ENCODE measurements at places on chromosomes 6 and 20.
A peak's percentile ranks its signal among the peaks of the same experiment; 100 is the strongest.

DNA sequence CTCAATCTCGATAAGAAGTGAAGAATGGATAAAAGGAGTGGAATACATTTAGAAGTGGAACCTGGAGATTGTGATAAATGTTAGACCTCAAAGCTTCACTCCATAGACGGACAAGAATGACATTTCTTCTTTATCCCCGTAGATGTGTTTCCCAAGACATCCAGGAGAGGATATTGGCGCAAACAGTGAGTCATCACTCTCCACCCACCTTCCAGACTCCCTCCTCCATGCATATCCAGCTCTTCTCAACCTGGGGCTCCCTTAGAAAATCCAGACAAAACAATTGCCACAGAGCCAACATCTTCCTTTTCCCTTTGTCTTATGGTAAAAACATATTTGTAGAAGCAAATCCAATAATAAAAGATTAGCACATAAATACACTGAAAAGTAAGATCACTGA lies 586.1 kb downstream of the PTPRT start:
- no peak for DNase-seq

GRCh38 chr20:44003609-44004008 lies 89.0 kb downstream of the TOX2 start:
- DNase-seq: no peak

- DNase-seq: no peak
Observed at GRCh38 chr6:36697481-36697903, at the start of gene RAB44. Gene RAB44, plus strand, starts transcription at chr6:36697826. Its CDS starts 6,410 bp downstream, at chr6:36704236.

- no peak for DNase-seq
Observed at GRCh38 chr6:109372130-109372529, 10.1 kb downstream of the CD164 start.

DNA sequence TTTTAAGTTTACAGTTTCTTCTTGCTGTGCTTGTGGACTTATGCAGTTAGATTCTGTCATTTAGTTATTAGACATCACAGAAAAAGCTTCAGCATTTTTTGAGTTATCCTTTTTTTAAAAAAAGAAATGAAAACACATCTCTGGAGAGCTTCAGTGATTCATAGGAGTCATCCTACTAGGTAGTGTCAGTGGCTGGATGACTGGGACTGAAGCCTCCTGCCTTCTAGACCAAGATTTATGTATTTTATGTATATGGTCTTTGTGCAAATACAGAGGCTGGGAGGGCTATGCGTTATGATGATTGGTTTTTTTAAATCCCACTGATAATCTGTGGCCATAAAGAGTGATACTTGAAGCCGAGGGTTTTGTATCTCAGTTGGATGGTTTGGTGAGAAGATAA lies 125.9 kb upstream of the JAG1 start:
- no peak for DNase-seq

GRCh38 chr6:91895599-91896285 lies 1308.9 kb upstream of the MAP3K7 start:
- DNase-seq: no peak

DNA sequence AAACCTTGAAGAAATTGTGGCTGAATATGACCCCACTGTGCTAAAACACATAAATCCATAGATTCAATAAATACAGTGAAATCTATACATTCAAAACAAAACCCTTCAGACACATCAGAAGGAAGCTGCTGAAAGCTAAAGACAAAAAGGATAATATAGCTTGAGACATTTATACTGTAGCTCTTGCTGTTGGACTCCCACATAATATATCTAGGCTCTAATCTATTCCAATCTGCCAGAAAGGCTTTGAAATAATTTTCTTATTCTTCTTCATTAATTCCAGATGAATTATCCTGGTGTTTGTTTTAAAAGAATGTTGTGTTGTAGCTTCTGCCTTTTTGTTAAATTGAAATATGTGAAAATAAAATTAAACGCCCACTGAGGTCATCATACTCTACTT lies 454.0 kb downstream of the EYS start:
- DNase-seq: no peak

GRCh38 chr6:27441001-27441400 lies 31.9 kb downstream of the ZNF184 start:
- DNase-seq: no peak

DNA sequence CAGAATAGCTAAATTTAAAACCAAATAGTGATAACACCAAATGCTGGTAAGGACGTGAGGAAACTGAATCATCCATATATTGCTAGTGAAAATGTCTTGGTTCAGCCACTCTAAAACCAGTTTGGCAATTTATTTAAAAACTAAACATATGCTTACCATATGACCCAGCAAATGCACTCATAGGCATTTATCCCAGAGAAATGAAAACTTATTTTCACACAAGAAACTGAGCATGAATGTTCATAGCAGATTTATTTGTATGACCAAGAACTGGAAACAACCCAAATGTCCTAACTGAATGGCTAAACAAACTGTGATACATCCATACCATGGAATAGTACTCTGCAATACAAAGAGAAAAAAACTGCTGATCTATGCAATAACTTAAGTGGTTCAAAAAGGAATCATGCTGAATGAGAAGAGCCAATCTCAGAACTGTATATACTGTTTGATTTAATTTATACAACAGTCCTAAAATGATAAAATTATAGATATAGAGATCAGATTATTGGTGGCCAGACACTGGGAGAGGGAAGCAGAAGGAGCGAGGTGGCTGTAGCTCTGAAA lies 115.6 kb upstream of the ADGRF1 start:
- no peak for DNase-seq

DNA sequence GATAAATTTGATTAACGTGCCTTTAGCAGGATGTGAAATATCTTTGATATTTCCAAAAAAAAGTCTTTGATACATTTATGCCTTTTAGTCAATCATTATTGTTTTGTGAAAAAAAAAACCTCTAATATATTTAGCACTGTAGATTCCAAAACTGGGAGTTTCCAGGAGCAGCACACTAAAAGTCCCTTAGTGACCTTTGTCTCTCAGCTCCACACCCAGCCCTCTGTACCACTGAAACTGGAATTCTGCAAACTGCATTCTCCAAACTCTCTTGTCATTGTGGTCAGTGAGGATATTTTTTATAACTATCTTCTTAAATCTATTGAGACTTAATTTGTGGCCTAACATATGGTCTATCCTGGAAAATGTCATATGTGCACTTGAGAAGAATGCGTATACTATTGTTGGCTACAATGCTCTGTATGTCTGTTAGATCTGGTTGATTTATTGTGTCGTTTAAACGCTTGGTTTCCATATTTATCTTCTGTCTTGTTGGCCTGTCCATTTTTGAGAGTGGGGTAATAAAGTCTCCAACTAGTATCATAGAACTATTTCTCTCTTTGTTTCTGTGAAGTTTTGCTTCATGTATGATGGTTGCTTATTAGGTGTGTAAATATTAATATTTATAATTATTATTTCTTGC lies 73.2 kb upstream of the CNKSR3 start:
- DNase-seq: no peak

DNA sequence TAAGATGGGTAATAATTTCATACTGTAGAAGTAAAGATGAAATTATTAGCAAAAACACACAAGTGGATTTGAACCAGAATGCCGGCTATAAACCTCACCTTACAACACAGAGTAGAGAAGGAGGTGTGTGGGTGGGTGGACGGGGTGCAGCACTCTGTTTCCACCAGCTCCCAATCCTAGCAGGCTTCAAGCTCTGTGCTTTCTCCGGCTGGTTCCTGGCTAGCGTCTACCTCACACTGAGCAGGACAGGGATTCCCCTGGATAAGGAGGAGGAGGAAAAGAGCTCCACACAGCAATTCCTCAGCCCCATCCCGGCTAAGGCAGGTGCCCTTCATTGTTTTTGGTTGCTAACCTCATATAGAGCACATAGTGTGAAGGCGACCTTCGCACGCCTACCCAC lies 453.3 kb downstream of the C6orf118 start:
- DNase-seq: no peak

- no peak for DNase-seq
Observed at GRCh38 chr6:56311533-56312448, 64.4 kb upstream of the COL21A1 start.

DNA sequence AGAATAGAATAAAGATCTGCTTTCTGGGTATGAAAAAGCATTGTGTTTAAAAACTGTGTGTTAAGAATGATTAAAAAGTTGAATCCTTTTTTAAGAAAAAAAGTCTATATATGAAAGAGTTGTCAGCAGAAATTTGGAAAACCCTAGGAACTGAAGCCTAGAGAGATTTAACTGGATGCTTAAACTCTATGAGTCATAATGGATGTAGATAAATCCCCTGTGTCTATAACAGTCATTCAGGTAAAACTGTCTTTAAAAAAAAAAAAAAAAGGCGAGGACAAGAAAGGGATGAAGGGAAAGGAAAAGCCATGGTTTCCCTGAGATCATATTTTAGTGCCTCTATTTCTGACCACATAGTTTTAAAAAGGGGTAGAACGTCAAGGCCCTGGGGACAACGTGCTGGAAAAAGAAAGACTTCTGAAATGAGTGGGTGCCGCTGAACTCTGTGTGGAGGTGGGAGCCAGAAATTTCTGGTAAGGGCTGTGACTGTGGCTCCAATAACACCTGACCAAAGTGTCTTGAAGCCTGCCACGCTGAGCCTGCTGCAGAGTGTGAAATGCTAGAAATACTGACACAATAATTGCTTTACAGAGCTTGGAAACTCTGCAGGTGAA lies 302.6 kb upstream of the ARID1B start:
- DNase-seq: no peak

- DNase-seq: no peak
Observed at GRCh38 chr6:26304797-26305640, 60.0 kb upstream of the BTN3A2 start.

GRCh38 chr20:20551409-20551808 lies 161.0 kb downstream of the RALGAPA2 start:
- peak; percentile 12 for DNase-seq

GRCh38 chr20:50438986-50439407 lies 71.2 kb upstream of the PTPN1 start:
- no peak for DNase-seq

DNA sequence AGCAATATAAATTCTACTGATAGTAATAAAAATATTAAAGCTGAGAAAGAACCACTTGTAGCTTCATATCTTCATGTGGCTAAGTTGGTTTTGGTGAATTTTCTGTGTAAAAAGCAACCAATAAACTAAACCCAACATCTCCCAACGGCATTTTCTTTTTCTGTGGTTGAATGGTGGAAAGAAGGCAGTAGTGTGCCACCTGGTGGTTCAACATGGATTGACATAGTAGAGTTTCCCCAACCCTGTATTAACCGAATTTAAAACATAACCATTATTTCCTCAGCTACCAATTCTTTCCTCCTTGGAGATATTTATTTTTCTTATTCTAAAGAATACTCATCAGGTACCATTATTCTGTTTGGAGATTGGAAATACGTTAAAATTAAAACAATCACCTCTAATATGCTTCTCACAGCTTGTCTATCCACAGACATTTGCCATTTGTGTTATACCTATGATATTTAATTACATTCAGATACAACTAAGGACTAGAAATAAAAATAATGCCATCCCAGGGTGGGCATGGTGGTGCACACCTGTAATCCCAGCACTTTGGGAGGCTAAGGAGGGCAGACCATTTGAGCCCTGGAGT lies 117.1 kb upstream of the EEF1E1 start:
- peak; percentile 54 for DNase-seq

GRCh38 chr6:168147205-168147738 lies 68.3 kb upstream of the FRMD1 start:
- peak; percentile 58 for DNase-seq

DNA sequence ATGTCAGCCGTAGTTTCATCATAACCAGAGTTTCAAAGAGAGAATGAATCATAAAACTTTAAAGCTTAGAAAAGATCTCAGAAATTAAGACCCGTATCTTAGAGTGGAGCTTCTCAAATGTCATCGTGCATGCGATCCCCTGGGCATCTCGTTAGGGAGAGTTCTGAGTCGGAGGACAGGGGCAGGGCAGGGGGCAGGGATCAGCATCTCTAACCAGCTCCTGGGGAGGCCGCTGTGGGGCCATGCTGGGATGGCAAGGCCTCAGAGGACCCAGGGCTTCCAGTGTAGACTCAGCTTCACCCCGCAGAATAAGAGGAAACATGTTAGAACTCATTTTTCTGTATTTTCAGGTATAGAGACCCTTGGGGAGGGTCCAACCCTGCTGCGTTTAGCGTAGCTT lies 72.0 kb upstream of the AFDN start:
- no peak for DNase-seq

DNA sequence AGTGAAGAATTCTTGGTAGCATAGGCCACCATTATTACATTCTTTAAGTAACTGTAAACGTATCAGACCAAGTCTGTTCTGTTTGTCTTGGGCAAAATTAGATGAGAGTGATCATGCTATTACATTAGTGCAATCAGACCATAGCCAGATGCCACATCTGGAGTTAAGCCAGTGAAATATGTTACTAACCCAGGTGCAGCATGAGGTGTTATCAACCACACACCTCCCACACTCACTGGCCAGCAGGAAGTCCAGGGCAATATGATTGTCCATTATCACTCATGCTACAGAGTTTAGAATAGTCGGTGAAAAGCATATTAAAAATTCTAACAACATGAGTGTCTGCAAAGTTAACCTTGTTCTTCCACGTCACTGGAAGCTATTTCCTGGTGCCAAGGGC lies 174.7 kb upstream of the PROKR2 start:
- no peak for DNase-seq

- DNase-seq: no peak
Observed at GRCh38 chr20:24943196-24943595, 5.9 kb upstream of the CST7 start.

- DNase-seq: no peak
Observed at GRCh38 chr6:90425161-90425641, 128.6 kb upstream of the BACH2 start.

GRCh38 chr6:35176301-35177024 lies 35.3 kb upstream of the TCP11 start:
- DNase-seq: no peak

- no peak for DNase-seq
Observed at GRCh38 chr20:6705106-6705766, 62.2 kb upstream of the BMP2 start.

DNA sequence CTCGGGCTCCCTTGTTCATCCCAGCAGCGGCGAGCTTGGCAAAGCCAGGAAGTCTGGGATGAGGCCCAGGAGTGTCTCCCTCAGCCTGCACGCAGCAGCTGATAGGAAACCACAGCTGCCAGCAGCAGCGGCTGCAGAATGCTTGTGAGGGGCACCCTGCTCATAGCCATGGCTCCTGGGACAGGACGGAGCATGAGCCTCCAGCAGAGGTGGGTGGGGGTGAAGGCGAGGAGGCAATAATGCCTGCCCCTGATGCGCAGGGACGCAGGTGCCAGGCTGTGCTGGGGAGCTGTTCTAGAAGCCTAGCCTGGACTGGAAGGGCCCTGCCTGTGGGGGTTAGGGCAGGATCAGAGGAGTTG lies 157.9 kb downstream of the CD83 start:
- DNase-seq: no peak
